Gastroesophageal sphincter (tissue), 4 donors: ENCODE measurements at places on chromosomes 7 and 10. TPM values are rescaled to one million over a fixed set of nuclear protein-coding genes. Genes with fewer than 3 reads are reported as not detected.
A peak's percentile ranks its signal among the peaks of the same experiment; 100 is the strongest.

GRCh38 chr10:115023715-115024114 lies 69.5 kb upstream of the ATRNL1 start:
- no peak for ATAC-seq

- ATAC-seq = no peak
These were observed 104.1 kb downstream of the AUTS2 start for GRCh38 chr7:69702357-69702756.

DNA sequence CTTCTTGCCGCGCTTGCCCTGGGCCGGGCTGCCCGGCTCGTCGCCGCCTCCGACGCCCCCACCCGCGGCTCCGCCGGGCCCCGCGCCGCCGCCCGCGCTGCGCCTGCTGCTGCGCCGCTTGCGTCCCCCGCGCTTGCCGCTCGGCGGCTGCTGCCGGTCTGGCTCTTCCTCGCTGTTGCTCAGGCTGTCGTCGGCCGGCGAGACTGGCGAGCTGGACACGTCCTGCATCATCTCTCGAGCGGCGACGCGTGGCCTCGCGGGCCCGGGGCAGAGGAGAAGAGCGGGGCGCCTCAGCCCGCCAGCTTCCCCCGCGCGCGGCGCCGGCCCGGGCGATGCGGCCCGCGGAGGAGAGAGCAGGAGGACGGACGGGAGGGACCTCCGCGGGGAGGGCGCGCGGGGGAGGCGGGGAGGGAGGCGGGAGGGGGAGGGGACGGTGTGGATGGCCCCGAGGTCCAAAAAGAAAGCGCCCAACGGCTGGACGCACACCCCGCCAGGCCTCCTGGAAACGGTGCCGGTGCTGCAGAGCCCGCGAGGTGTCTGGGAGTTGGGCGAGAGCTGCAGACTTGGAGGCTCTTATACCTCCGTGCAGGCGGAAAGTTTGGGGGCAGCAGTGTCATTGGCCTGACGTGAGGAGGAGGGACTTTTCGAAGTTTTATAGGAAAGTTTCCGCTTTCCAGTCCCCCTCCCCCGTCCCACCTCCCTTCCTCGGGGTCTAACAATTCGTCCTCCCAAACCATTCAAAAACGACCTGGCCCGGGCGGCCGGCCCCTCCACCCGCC lies at the start of gene TWIST1:
TWIST1 (minus strand) TSS at position 546 of the 779 bp plus-strand sequence; CDS start at position 231, 315 bp downstream.
- peak; percentile 80 for ATAC-seq

DNA sequence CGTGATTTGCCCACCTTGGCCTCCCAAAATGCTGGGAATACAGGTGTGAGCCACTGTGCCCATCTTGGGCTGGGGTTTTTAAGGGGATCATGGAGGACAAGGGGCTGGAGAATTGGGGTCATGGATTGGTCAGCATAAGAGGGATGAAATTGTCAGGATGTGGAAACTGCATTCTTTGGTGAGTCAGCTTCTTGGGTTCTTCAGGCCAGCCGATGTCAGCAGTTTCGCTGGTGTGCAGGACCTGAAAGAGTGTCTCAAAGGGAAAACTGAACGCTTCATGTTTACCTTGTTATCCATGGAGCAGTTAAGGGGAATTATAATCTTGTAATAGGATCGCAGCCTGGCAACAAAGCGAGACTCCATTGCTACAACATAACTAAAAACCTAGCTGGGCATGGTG lies 13.0 kb downstream of the GALNT17 start:
- ATAC-seq = no peak

Gene PSPH
- total RNA-seq = 8.0 TPM

- no peak for ATAC-seq
These were observed 25.4 kb upstream of the TM9SF3 start for GRCh38 chr10:96612055-96612830.

Gene ASAH2
- 1.2 TPM for total RNA-seq

DNA sequence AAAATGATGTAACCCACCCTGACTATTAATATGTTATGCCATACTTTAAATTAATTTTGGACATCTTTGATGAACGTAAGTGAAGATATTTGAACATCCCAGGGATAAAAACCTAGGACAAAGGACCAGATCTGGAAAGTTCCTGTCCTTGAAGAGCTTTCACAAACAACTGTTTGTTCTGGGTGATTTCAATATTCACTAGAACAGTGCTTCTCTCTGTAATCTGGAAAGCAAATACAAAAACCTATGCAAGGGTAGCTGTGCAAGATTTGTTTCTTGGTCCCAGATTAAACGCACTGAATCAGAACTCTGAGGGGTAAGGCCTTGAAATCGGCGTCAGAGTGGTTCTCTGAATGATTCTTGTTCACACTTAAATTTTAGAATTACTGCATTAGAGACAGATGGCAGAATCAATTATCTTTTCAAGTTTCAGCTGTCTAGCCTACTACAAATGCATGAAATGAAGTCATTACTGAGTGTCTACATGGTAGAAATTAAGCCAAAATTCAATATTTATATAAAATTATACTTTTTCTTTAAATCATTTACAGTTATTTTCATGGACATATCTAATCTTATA lies 69.6 kb upstream of the CSTF2T start:
- ATAC-seq = no peak

Gene RALA
- 20.4 TPM for total RNA-seq

Gene ACTL6B
- total RNA-seq = 2.2 TPM

Gene OPALIN
- total RNA-seq = not detected

GRCh38 chr10:32971536-32972091 lies 13.6 kb upstream of the ITGB1 start:
- ATAC-seq = no peak

Gene TLX1
- total RNA-seq = not detected

Gene NEUROD6
- not detected for total RNA-seq

Gene CNPY1
- total RNA-seq = not detected

Gene ALDH18A1
- total RNA-seq = 32.9 TPM

DNA sequence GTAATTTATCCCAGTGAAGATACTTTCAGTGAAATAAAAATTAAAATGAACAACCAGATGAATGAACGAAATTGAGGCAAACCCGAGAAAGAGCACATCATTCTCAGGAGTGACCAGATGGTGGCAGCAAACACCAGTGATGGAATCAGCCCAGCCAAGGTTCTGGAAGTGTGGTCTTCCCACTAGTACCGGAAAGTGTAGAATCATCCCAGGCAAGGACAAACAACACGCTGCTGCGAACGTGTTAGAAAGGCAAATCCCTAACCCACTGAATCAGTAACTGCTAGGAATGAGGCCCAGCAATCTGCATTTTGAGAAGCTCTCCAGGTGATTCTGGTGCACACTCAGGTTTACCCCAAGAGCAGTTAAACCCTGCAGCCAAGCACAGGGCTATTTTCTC lies 15.5 kb upstream of the SLC18A3 start:
- no peak for ATAC-seq

Gene C10orf62
- total RNA-seq = not detected

GRCh38 chr7:8906396-8907075 lies 473.1 kb downstream of the NXPH1 start:
- no peak for ATAC-seq

GRCh38 chr10:3761021-3761686 lies 23.9 kb downstream of the KLF6 start:
- no peak for ATAC-seq

DNA sequence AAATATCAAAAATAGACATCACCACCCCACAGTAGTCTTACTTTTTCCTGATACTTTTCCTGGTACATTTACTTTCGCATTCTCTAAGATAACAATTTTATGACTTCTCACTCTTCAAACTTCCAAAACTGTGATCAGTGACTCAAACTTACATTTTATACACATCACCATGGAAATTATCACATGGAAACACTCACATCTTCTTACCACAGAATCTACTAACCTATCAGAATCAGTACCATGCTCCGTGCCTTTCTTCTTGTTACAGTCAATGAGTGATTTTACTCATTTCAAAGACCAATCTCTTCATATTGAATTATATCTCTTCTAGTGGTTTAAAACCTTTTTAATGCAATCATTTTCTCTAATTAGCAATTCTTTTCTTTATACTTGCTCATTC lies 120.3 kb downstream of the PTEN start:
- no peak for ATAC-seq

- ATAC-seq = no peak
These were observed 4.6 kb downstream of the TBL2 start for GRCh38 chr7:73573791-73574190.

Gene TMEM130
- total RNA-seq = 4.8 TPM

- no peak for ATAC-seq
These were observed 330.0 kb upstream of the MKI67 start for GRCh38 chr10:128456271-128456670.

DNA sequence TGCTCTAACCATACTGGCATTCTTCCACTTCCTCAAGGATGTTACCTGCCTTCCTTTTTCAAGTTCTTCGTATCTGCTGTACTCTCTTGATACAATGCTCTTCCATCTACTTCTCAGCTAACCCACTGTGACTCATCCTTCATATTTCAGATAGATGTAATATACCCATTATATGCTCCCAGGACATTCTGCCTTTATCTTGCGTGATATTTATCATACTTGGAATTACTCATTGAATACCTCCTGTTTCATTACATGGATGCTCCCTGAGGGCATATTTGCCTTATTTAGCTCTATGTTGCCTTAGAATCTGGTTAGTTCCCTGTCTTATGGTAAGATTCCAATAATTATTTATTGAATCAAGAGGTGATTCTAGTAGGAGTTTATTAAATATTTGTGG lies 706.4 kb downstream of the SORCS3 start:
- no peak for ATAC-seq

Gene GTF2IRD2
- 7.9 TPM for total RNA-seq

GRCh38 chr10:43698156-43698555 lies 49.5 kb upstream of the ZNF32 start:
- ATAC-seq = peak; percentile 17

Gene CPVL
- 23.2 TPM for total RNA-seq

Gene HTRA1
- 107 TPM for total RNA-seq

DNA sequence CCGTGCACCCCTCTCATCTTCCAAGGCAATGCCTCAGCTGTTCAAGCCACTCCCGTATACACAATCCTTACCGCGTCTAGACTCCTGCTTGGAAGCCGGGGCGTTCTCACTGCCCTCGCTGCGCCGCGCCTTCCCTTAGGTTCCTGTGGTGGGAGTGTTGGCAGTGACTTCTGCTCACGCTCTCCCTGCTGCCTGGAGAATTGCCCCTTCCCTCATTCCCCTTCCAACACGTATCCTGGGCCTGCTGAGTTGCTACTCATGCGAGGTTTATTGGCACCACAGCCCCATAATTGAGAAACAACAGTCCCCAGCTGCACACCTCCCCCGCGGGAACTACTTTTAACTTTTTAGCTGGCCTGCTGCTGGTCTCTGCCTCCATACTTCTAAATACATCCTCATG lies 31.9 kb downstream of the RBM17 start:
- ATAC-seq = no peak

GRCh38 chr7:141704112-141704511 lies 2.1 kb upstream of the DENND11 start:
- ATAC-seq = no peak

- ATAC-seq = no peak
These were observed 150.3 kb downstream of the POLR1F start for GRCh38 chr7:19558527-19558926.

GRCh38 chr7:80984619-80985018 lies 65.8 kb upstream of the SEMA3C start:
- no peak for ATAC-seq

DNA sequence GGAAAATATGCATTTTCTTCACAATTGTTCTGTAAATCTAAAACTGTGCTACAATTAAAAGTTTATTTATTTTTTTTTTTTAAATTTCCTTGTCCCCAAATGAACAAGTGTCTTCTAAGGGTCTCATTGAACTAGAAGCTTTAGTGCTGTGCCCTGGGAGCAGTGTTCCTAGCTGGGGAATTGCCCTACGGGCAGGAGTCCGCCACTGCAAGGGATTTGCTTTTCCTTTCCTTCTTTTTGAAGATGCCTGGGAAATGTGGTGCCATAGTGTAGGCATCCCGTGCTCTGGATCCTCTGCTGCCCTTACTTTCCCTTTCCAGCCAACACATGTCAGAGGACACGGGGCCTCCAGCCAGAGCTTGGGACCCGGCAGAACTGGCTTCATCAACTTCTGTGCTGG lies 177.1 kb upstream of the CTBP2 start:
- ATAC-seq = no peak

Gene TUBB8
- total RNA-seq = not detected
